Fibroblast of lung (primary cell): ENCODE measurements at places on chromosomes 3 and 15.

- peak; percentile 60 for DNase-seq
Observed at GRCh38 chr3:146554151-146554760, 9.8 kb upstream of the PLSCR1 start.

- DNase-seq, result no peak
Observed at GRCh38 chr3:77001062-77001701, 38.7 kb upstream of the ROBO2 start.

- no peak for DNase-seq
Observed at GRCh38 chr3:14553871-14554270, 13.7 kb upstream of the GRIP2 start.

- peak; percentile 97 for DNase-seq
Observed at GRCh38 chr3:16079519-16079918, 95.0 kb upstream of the GALNT15 start.

DNA sequence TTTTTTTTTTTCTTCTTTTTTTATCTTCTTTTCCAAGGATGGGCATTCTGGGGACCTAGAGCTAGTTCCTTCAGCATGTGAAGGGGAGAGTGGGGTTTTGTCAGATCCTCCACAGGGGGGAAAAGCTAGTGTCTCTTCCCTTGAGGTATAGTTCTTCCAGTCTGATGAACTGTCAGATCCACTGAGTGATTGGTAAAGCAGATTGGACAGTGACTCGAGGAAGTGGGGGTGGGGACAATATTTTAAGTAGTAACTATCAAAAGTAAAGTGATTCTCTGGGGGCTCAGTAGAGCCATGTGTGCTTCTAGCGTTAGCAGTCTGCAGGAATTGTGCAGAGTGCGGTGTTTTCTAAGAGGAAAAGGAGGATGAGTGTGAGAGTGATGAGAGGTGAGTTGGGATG is 62.0 kb upstream of the TRIM71 start:
- no peak for DNase-seq

GRCh38 chr3:145983101-145983500 is 177.9 kb downstream of the PLOD2 start:
- DNase-seq, result no peak

DNA sequence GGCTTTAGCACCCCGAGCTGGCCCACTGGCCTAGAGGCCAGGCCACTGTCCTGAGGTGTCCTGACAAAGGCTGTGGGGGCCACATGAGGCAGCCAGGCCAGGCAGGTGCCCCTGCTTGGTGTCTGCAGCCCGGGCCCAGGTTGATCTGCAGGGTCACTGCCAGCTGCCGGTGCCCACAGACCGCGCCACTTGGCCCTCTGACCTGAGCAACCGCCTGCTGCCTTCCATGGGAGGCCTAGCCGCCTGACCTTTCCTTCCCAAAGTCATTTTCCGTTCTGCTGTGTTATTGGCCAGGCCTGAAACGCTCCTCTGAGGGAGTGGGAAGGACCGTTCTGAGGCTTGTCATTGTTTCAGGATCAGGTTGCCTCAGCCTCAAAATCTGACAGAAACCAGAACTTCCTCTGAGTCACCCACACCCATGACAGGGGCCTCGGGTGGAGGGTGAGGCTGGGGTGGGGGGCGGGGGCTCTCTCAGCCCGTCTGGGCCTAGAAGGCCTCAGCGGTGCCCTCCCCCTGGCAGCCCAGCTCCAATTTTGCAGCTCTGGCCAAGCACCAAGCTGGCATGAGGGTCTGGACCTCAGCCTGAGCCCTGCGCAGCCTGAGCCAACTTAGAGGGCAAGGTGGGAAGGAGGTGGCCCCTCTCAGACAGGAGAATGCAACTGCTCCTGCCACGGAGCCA is 140.7 kb upstream of the MEF2A start:
- DNase-seq, result peak; percentile 90

- DNase-seq, result no peak
Observed at GRCh38 chr15:71274448-71274798, 159.2 kb downstream of the THSD4 start.

- DNase-seq, result no peak
Observed at GRCh38 chr3:103308921-103309320, 874.1 kb downstream of the ZPLD1 start.

- DNase-seq, result peak; percentile 92
Observed at GRCh38 chr3:23650371-23651140, 155.2 kb upstream of the UBE2E1 start.

DNA sequence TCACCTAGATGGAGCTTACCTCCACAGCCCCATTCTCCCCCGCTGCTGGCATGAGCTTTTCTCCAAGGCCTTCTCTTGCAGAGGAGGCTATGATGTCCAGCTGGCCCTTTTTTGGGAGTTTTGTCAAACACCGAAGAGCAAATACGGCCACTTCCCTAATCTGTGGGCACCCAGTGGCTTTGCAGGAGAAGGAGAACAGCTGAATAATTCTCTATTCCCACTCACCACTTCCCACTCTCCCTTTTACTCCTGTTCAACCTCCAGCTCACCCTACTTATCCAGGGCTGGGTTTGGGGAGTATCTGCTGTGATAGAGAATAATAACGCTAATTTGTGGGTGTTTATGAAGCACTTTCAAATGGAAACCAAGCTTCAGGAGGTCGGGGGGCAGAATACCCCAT is 93.0 kb downstream of the AAGAB start:
- DNase-seq, result no peak

- DNase-seq, result no peak
Observed at GRCh38 chr3:9229325-9229724, 20.1 kb downstream of the SRGAP3 start.

- peak; percentile 0 for DNase-seq
Observed at GRCh38 chr3:181103605-181104004, 114.1 kb upstream of the DNAJC19 start.

- no peak for DNase-seq
Observed at GRCh38 chr3:129577925-129578786, 28.3 kb downstream of the PLXND1 start.

DNA sequence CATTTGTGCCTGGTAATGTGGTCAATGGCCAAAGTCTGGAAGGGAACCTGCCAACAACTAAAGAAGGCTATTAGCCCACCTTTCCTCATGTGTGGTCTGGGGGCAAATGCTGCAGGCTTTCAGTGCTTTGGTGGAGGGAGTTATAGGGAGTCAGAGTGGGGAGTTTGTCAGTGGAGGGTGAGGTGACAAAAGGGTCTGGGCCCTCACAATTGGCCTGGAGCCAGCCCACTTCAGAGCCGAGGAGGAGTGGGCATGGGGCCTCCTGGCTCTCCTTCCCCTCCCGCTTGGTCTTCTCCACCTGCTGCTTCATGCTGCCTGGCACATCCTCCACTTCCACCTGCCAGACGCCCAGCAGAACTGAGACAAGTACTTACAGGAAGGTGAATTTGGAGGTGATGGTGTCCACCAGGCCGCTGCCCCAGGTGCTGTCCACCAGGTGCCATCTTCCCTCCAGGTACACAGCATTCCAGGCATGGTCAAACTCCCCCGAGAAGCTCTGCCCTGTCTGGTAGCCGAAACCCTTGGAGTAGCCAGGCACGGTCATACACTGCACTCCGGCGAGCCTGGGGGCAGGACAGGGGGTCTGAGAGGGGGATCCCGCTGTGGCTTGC is 40.9 kb downstream of the KY start:
- no peak for DNase-seq

DNA sequence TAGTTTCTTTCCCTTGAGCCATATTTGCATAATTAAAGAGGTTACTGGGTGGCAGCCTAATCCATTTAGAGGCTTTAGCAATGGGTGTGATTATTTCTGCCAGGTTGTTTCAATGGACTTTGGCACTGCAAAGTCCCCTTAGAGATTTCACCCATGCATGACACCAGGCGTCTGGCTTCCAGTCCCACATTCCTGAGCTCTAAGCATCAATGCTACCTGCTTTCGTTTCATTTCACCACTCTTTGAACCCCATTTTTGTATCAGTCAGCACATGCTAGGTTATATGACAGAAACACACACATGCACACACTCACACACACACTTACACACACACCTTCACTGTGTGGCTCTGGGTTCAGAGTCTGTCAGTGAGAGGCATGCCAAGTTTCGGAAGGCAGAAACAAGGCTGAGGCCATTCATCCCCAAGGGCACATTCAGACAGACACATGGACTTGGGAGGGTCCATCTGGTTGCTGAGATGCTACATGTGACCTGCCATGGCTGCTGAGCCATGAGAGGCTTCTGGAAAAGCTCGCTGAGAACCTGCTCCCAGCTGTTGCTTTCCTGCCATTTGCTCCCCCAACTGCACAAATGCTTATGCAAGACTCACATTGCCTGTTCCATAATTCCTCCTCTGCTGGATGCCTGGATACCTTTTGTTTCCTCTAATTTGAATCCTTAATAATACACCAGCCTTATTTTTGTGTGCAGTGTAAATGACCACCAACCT is 354.1 kb downstream of the GABRG3 start:
- no peak for DNase-seq

- peak; percentile 69 for DNase-seq
Observed at GRCh38 chr3:60363817-60364216, 887.4 kb downstream of the FHIT start.

DNA sequence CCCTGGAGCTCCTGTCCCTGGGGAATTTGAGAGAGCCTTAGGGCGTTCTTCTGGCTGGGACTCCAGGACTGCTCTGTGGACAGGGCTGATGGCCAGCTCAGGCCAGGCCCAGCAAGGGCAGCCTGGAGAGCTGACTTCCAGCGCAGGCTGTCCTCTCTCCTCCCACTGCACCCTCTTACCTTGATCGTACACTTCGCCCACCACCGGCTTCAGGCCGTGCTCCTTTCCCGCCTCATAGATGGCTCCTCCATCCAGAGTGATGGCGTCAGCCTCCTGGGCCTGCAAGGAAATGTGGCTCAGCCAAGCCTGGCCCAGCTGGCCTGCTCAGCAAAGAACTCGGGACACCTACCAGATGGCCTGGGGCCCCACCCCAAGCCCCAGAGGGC is 3.1 kb downstream of the MELTF start:
- DNase-seq, result no peak

DNA sequence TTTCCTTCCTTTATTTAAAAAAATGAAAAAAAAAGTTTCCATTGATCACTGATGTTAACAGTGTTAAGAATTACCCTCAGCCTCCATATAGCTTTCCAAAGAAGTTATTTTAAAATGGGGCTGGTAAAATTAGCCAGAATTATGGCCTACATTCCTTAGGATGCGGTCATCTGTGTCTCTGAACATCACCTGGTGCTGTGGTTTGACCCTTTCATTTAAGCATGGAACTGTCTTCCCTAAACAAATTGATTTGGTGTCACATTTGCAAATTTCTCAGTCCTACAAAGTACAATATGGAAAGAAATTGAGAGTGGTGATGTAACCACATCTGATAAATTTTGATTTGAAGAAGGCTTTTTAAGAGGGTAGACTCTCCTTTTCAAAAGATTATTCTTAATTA is 40.3 kb upstream of the ZPLD1 start:
- DNase-seq, result peak; percentile 13

GRCh38 chr15:69628256-69629093 is 175.9 kb downstream of the RPLP1 start:
- DNase-seq, result no peak

DNA sequence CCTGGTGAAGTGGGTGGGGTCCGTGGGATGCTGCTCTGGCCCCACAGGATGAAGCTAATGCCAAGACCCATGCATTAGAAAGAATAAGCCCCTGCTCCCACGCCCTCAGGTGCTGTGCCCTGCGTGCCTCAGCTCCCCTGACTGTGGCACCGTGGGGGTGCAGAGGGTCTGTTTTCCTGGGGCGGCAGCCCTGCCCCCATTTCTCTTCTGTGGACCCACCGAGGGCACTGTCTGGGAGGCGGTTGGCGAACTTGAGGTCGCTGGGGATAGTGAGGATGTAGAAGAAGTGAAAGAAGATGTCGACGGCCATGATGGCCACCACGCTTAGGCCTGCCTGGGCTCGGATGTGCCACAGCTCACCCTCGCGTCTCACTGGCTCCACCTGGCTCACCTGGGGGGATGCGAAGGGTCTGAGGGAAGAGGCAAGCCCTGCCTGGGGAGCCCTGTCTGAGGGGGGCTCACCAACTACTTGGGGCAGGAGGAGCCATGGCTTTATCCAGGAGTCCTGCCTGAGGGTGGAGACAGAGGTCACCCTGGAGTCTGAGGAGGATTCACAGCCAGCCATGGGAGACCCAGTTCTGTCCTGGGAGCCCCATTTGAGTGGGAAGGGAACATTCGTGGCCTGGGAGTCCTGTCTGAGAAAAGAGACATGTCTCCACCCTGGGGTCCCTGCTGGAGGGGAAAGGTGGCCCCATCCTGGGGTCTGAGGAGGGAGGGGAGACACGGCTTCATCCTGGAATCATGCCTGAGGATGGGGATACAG is 5.1 kb downstream of the HHATL start:
- DNase-seq, result no peak

DNA sequence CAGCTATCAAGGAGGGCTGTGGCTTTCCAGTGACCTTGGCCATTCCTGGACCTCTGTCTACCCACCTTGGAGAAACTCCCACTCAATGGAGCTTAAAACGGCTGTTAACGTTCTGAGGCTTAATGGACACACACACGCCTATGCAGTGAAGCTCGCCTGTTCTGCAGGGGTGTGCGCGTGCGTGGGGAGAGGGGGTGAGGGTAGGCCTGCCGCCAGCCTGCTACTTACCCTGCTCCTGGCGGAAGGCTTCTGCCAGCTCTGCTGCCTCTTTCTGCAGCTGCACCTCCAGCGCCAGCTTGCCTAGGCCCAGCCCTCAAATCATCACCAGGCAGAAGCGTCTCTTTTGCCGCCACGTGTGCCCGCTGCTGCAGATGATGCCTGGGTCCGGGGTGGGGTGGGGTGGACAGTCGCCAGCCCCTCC is 23.2 kb upstream of the PARL start:
- no peak for DNase-seq
